ENCODE measurements at places on chromosomes 2 and 18.
A peak's percentile ranks its signal among the peaks of the same experiment; 100 is the strongest.

DNA sequence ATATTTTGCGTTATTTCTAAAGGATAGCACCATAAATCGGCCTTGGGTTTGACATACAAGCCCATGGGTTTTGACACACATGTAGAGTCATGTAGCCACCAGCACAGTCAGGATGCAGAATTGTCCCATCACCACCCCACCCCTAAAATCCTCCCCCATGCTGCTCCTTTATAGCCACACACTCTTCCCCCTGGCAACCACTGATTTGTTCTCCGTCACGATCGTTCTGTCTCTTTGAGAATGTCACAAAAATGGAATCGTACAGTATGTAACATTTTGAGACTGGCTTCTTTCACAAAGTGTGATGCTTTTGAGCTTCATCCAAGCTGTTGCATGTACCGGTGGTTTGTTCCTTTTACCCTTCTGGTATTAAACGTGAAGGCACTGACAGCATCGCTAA is 39.1 kb downstream of the CRACDL start:
- no peak for DNase-seq

- no peak for DNase-seq
Measured at GRCh38 chr18:67217551-67218166, 298.9 kb downstream of the DSEL start.

DNA sequence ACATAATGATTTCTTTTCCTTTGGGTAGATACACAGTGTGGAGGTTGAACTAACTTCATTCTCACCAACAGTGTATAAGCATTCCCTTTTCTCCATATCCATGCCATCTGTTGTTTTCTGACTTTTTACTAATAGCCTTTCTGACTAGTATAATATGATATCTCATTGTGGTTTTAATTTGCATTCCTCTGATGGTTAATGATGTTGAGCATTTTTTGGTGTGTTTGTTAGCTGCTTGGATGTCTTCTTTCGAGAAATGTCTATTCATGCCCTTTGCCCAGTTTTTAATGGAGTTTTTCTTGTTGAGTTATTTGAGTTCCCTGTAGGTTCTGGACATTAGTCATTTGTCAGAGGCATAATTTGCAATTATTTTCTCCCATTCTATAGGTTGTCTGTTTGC is 59.8 kb downstream of the MARCHF4 start:
- no peak for DNase-seq

- no peak for DNase-seq
Measured at GRCh38 chr18:79218605-79219190, 149.5 kb downstream of the ATP9B start.

DNA sequence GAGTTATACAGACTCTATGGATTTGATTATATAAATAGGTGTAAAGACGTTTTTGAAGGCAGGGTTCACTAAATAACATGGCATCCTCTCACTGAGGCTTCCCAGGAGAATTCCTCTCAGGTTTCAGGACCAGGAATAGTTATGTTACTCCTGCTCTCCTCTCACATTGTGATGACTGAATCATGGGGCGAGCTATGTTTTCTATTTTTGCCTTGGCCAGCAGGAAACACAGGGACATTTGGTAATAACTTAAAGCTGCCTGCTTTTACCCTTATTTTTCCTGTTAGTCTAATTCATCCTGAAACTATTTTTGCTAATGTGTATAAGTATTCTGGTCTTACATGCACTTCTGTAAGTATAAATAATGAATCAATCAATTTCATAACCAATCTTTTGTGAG is 115.3 kb upstream of the ITGB6 start:
- DNase-seq = no peak

DNA sequence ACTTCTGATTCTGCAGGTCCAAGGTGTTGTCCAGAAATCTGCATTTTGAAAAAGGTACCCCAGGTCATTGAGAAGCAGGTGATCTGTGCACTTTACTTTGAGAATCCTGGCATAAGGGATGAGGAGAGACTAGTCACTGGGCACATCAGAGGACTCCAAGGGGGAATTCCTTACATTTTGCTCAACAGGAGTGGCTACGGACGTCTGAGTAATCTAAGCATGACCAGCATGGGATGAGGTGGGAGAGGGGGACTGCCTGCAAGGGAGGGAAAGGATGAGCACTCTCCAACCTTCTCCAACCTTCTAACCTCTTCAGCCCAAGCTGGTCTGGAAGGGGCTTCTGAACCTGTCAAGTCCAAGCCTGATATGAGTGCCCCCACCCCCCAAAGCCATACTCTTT is 55.5 kb downstream of the MARCHF4 start:
- DNase-seq = no peak

DNA sequence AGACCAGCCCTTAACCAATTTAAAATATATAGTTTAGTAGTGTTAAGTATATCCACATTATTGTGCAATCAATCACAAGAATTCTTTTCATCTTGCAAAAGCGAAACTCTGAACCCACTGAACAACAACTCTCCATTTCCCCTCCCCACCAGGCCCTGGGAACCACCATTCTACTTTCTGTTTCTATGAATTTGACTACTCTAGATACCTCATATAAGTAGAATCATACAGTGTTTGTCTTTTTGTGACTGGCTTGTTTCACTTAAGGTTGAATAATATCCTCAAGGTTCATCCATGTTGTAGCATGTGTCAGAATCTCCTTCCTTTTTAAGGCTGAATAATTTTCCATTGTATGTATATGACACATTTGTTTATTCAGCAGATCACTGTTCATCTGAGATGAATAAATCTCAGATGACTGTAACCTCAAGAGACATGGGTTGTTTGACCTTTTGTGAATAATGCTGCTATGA is 8.1 kb upstream of the SOS1 start:
- no peak for DNase-seq

GRCh38 chr2:14567561-14567960 is 65.0 kb upstream of the LRATD1 start:
- DNase-seq = no peak

GRCh38 chr2:233566141-233566956 is at the start of gene USP40:
Gene USP40 (minus strand): TSS chr2:233566782. CDS start chr2:233565554, 1,228 bp downstream.
- DNase-seq = peak; percentile 92

- no peak for DNase-seq
Measured at GRCh38 chr18:62138461-62139235, 48.2 kb downstream of the PIGN start.

DNA sequence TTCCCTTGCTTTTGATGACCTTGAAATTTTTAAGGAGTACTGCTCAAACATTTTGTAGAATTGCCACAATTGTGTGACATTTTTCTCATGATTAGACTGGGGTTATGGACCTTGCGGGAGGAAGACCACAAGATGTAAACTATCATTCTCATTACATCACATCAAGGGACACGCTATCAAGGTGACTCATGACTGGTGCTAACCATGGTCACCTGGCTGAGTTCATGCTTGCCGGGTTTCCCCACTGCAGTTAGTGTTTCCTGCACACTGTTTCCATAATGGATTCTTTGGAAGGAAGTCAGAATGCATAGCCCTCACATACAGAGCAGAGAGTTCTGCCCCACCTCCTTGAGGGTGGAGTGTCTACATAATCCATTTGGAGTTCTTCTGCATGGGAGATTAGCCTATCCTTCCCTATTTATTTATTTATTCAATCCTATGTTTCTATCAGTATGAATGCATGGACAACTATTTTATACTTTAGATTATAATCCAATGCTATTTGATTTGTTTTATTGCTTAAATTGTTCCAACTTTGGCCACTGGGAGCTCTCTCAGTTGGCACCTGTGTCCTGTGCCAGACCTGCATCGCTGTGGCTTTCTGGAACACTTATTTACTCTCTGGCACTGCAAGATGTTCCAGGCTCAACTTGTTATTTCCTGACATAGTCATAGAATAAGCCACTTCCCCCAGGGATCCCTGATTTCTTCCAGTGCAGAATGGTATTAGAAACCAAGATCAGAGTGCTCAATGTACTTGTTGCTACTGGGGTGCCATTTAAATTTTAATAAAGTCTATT is 6.0 kb downstream of the MC2R start:
- DNase-seq = no peak

DNA sequence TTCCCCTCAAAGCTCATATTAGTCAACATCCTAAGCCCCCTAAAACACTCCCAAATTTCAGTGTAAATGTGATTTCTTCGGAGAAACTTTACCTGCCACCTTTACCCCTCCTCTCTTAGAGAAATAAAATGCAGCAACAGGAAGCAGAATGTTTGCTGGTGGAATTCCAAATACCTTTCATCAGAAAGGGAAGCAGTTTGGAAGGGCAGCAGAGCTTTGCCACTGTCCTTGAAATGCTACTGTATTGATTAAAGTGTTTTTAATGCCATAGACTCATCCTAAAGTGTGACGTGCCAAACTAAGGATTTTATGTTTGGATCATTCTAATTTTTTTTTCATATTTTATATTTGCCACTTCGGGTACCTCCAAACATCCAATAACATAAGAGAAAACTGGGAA is 480.1 kb downstream of the NRXN1 start:
- no peak for DNase-seq

- no peak for DNase-seq
Measured at GRCh38 chr2:123738643-123739042, 286.4 kb upstream of the CNTNAP5 start.

DNA sequence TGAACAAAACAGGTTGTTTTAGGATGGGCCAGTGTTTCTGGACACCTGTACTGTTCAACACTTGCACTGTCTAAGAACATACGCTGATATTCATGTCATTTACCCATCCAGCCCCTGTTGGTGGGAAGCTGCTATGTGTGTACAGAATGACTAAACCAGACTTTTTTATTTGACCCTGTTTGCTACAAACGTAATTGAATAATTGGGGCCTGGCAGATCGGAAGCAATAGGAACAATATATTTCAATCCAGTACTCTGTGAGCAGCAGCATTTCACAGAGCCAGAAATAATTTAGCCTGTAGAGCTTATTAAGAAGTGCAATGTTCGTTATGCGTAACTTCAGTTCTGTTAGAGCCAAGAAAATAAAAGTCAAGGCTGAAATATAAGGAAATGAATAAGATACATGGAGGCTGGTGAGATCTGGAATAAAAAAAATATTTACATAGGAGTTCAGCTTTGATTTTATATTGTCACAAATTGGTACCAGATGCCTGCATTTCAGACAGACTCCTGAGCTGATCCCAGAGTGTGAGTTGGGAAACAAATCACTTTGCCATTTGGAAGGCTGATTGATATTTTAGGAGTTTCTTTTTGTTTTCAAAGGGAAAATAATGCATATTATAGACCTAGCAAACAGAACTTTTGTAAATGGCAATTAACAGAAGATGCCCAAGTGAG is 19.7 kb downstream of the CABLES1 start:
- DNase-seq = no peak

GRCh38 chr18:10398571-10398970 is 55.9 kb upstream of the APCDD1 start:
- no peak for DNase-seq

GRCh38 chr2:42842466-42842865 is 50.1 kb upstream of the HAAO start:
- no peak for DNase-seq

GRCh38 chr2:20565623-20566236 is 85.2 kb downstream of the HS1BP3 start:
- DNase-seq = no peak

DNA sequence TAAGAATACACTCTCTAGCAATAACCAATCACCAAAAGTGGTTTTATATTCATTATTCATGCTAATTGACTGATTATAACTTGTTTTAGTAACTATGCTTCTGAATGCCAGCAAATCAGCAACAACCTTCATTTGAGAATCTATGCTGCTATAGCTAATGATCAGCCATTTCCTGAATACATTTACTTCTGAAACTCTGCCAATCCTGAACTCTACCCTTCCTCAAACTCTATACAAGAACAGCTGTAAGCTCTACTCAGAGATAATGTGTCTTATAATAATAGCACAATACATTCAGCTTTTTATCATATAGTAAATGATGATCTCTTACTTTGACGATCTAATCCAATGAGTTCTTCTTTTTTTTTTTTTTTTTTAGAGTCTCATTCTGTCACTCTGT is 85.7 kb upstream of the EPAS1 start:
- DNase-seq = no peak

DNA sequence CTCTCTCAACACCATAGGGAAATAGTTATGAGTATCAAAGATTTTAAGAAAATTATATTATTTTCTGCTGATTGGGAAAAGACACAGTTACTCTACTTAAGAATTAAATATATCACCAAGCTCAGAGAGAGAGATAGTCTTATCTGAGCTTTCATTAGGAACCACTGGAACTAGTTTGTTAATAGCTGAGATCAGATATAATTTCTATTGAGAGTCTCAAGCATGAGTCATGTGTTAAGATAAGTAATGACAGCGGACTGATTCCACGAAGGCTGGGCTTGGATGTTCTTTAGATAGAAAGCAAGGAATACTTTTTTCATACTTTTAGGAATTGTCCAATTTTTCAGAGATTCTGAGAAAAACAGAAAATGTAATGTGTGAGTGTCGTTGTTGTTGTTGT is 44.4 kb upstream of the RBM44 start:
- DNase-seq = no peak

GRCh38 chr18:70390371-70391090 is 101.7 kb downstream of the SOCS6 start:
- DNase-seq = no peak

GRCh38 chr2:166090908-166091307 is 36.9 kb downstream of the SCN1A start:
- DNase-seq = no peak

- peak; percentile 43 for DNase-seq
Measured at GRCh38 chr2:69514406-69514805, 77.2 kb upstream of the NFU1 start.

GRCh38 chr2:62478093-62478580 is 27.9 kb downstream of the TMEM17 start:
- no peak for DNase-seq

DNA sequence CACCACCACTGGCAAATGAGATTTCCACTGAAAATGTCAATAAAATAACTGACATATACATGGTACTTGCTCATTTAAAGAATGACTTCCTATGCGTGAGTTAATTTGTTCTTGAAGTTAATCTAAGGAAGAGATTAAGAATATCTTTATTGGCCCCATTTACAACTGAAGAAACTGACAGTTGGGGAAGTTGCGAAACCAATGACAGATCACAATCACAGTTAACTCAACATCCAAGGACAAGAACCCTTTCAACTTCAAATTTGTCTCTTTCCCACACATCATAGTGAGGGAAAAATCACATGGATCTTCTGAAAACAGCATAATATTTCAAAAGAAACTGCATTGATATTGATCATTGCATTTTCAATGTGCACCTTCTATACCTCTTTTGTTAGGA is 565.4 kb downstream of the IRS1 start:
- no peak for DNase-seq

GRCh38 chr2:68975844-68976243 is 1.4 kb downstream of the GKN1 start:
- no peak for DNase-seq

- DNase-seq = no peak
Measured at GRCh38 chr2:240999873-241000541, 1.6 kb downstream of the SNED1 start.

- no peak for DNase-seq
Measured at GRCh38 chr2:38415728-38416291, 38.7 kb upstream of the ATL2 start.

- no peak for DNase-seq
Measured at GRCh38 chr2:173552531-173552930, 197.9 kb downstream of the CDCA7 start.

Measured in left ventricle myocardium superior (tissue), 1 donor.